ENCODE measurements at places on chromosomes 3 and 15.

- no peak for DNase-seq
Measured at GRCh38 chr15:39504808-39505207, 76.1 kb upstream of the THBS1 start.

DNA sequence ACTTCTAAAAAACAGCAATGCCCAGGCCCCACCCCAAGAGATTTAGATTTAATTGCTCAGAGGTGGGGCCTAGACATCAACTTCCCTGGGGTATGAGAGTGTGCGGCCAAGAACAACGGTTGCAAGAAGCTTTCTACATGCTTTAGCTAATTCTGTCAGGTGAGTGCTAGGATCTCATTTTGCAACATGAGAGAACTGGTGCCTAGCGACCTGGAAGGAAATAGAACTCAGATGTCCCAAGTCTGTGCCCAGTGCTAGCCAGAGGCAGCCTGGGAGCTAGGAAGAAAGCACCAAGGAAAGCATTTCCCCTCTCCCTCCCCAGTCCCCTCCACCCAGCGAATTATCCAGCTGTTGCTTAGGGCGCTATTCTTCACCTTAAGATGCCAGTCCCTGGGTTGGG is 22.9 kb upstream of the HRH1 start:
- DNase-seq = no peak

DNA sequence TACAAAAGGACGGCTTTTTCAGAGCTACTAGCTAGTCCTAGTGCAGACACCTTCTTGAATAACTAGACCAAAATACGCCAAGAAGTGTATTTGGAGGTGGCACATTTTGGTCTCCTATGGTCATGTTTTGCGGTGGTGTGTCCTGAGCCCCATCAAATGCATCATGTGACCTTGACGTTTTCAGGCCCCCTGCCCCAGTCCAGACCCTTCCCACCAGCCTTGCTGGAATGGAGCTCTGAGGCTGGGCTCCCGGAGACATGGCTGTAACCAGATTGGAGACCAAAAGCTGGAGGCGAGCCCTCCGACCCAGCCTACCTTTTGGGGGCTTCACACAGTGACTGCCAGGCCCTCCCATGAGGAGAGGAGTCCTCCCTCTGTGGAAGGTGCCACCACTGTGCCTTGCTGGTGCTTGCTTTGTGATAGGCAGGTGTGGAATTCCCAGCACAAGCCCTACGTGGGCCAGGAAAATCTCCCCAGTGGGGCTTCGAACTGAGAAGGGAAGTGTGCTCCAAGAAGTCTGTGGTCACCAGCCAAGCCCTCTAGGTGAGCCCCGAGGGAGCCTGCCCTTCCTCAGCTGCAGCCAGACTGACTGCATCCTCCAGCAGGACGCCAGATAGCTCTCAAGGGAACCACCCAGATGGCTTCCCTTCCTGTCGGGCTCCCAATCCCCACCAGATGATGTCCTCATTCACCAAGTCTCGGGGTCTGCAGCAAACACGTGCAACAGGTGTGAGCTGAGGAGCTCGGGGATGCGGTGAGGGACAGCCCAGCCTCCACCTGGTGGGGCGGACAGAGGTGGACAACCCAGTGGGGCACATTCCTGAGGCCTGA is 126.2 kb downstream of the ASB7 start:
- DNase-seq = no peak

DNA sequence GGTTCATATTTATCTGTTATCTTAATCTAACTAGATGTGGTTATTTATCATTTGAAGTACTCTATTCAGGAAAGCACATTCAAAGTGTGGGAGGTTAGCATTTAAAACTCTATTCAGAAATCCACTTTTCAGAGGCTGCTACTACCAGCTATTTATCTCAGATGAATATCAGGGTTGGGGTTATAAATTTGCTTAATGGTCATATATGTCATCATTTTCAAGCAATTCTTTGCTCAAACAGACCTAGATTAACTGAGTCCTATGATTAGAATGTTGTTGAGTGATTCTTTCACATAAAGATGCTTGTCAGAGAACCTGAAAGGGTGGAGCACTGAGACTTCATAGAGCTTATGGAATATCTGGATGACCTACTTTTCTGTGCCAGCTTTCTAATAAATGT is 436.9 kb upstream of the TGFBR2 start:
- DNase-seq = no peak

DNA sequence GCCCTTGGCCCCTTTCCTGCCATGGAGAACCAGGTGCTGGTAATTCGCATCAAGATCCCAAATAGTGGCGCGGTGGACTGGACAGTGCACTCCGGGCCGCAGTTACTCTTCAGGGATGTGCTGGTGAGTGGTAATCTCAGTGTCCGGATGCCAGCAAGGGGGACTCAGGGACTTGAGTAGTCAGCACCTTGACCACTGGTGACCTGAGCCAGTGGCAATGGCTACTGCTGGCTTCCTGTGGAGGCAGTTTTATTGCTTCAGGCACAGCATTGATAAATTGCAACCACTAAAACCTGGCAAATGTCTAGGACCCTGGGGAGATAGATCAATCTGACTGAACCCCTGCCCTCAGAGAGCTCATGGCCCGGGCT is 830 bp downstream of the MAP2K5 start:
- no peak for DNase-seq

DNA sequence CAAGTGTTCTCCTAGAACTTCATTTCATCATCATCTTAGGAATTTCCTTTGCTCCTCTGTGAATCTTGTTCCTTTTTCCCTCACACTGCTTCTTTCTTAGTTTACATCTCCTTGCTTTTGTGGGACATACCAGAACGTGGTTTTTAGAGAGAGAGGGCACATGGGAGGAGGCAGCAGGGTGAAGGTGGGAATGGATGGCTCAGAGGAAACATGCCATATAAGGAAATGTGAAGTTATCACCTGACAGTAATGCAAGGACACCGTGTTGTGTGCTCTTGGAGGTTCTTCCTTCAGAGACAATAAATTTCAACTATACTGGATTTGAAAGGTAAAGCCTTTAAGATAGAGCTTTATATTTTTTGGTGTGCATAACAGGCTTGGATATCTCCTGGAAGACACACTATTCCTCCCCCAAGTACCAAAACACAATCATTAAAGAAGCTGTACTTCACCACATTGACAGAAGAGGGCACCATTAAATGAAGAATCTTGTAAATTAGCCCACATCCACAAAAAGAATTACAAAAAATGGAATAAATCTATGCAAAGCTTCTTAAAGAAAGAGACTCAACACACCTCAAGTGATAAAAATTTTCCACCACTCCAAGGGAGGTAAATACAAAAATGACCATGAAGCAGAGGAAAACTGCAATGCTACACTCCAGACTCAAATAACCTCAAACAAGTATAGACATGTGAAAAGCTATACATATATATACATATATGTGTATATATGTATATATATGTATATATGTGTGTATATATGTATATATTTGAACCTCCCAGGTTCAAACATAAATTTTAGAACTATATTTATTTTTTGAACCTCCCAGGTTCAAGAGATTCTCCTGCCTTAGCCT is 26.1 kb downstream of the RPL39L start:
- DNase-seq = no peak

DNA sequence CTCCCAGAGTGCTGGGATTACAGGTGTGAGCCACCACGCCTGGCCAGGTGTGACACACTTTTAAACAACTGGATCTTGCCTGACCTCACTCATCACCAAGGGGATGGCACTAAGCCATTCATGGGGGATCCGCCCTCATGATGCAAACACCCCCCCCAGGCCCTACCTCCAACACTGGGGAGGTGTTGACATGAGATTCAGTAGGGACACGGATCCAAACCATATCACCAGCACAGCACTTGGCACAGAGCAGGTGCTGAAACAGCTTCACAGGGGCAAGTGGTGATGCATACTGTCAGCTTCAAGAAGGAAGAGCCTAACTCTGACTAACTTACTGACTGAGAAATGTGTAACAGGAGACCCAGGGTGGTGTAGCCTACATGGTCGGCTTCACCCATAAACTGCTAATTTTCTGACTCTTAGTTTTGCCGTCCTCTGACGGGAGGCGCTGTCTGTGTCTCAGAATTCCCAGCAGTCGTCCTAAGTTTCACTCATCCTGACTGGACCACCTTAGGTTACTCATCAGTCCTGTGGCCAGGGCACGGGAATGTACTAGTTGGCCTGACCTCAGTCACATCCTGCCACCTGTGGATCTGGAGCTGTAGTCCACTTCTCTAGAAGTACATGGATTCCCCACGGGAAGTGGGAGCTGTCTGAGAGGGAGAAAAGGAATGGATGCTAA is 81.9 kb upstream of the PLXNA1 start:
- DNase-seq = no peak

DNA sequence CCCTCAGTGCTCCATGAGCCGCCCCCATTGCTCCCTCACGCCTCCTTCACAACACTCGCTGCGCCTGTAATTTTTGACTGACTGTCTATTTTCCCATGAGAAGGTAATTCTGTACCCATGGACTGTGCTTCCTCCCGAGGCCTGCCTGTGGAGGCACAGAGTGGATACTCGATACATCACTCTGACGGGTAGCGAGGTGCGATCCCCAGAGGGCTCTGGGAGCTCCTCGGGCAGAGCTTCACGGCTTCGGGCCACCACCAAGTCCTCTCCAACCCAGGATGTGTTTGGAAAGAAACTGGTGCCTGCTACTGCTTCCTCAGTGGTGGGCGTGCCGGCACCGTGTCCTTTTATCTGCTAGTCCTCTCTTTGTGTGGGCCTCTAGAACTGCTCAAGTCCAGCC is 108.6 kb upstream of the DLG1 start:
- DNase-seq = no peak

GRCh38 chr15:78054966-78055365 is 22.5 kb downstream of the TBC1D2B start:
- no peak for DNase-seq

- DNase-seq = no peak
Measured at GRCh38 chr3:44995142-44995770, 19.2 kb downstream of the EXOSC7 start.

GRCh38 chr15:70995383-70995970 is 102.9 kb downstream of the LRRC49 start:
- no peak for DNase-seq
